Glutamatergic neuron (in vitro differentiated cells): ENCODE measurements at places on chromosomes 5 and 9.
A peak's percentile ranks its signal among the peaks of the same experiment; 100 is the strongest.

- peaks cover 61% of the 10 kb centered on the region for H3K4me1 ChIP-seq
- H3K27me3 ChIP-seq = peaks cover 15% of the 10 kb centered on the region
- peak overlapping the region; percentile 78 for H3K27ac ChIP-seq
- no peaks in the 10 kb centered on the region for H3K36me3 ChIP-seq
These were observed 101.6 kb upstream of the SSBP2 start for GRCh38 chr5:81852291-81853029.

GRCh38 chr5:158080112-158080511 lies 221.2 kb upstream of the CLINT1 start:
- peaks cover 6% of the 10 kb centered on the region for H3K4me1 ChIP-seq
- no peak overlapping the region for H3K4me3 ChIP-seq
- peaks cover 2% of the 10 kb centered on the region for H3K27me3 ChIP-seq

- no peaks in the 10 kb centered on the region for H3K27me3 ChIP-seq
- no peaks in the 10 kb centered on the region for H3K4me1 ChIP-seq
- no peaks in the 10 kb centered on the region for H3K36me3 ChIP-seq
- H3K4me3 ChIP-seq = no peak overlapping the region
- DNase-seq = no peak
These were observed 416.8 kb downstream of the NFIB start for GRCh38 chr9:13896922-13897835.

- no peaks in the 10 kb centered on the region for H3K36me3 ChIP-seq
- H3K27me3 ChIP-seq = no peaks in the 10 kb centered on the region
- peak overlapping the region; percentile 23 for H3K27ac ChIP-seq
These were observed 174.5 kb upstream of the DAP start for GRCh38 chr5:10935536-10935935.

GRCh38 chr9:126859111-126859510 lies 1.3 kb upstream of the ZBTB34 start:
- peak overlapping the region; percentile 79 for H3K4me3 ChIP-seq
- DNase-seq = no peak
- H3K27ac ChIP-seq = peak overlapping the region; percentile 28
- H3K27me3 ChIP-seq = peaks cover 11% of the 10 kb centered on the region
- H3K36me3 ChIP-seq = no peaks in the 10 kb centered on the region

GRCh38 chr5:79069488-79070349 lies at the start of the genes BHMT2 and DMGDH:
Gene BHMT2 (plus strand): TSS chr5:79069767. CDS start chr5:79069783, 16 bp downstream.
Gene DMGDH (minus strand): TSS chr5:79069674. CDS start chr5:79069620, 54 bp downstream.
- H3K4me3 ChIP-seq = no peak within 1 kb of the TSS
- peaks cover 7% of the 10 kb centered on the region for H3K36me3 ChIP-seq
- no peaks in the 10 kb centered on the region for H3K4me1 ChIP-seq
- peaks cover 1% of the 10 kb centered on the region for H3K27me3 ChIP-seq
- H3K27ac ChIP-seq = no peak within 1 kb of the TSS
- no peak for DNase-seq

DNA sequence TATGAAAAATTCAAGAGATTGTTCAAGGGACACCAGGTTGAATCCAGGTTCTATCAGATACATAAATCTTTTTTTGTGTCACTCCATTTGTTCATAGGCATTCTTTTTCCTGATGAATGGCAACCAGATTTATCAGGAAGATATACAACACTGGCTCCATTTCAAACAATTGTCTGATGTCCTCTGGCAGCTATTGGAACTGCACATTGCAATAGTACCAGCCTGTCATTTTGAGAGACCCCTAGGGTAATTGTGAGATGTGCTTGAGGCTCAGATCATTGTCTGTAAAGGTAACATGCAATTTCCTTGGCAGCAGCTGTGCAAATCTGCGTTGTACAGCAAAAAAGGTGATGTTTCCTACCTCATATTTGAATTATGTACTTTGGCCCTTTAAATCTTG lies 25.9 kb downstream of the KCTD16 start:
- H3K36me3 ChIP-seq = no peaks in the 10 kb centered on the region
- DNase-seq = no peak
- no peaks in the 10 kb centered on the region for H3K4me1 ChIP-seq
- H3K27me3 ChIP-seq = no peaks in the 10 kb centered on the region
- no peak overlapping the region for H3K4me3 ChIP-seq
- H3K27ac ChIP-seq = no peak overlapping the region

GRCh38 chr5:111135946-111136345 lies 43.8 kb downstream of the WDR36 start:
- H3K27me3 ChIP-seq = peaks cover 5% of the 10 kb centered on the region
- no peak overlapping the region for H3K4me3 ChIP-seq
- no peak for DNase-seq
- no peak overlapping the region for H3K27ac ChIP-seq
- peaks cover 12% of the 10 kb centered on the region for H3K4me1 ChIP-seq
